ENCODE measurements at places on chromosomes 1 and 21.

- DNase-seq: no peak
Measured at GRCh38 chr1:239011382-239011781, 375.0 kb upstream of the CHRM3 start.

DNA sequence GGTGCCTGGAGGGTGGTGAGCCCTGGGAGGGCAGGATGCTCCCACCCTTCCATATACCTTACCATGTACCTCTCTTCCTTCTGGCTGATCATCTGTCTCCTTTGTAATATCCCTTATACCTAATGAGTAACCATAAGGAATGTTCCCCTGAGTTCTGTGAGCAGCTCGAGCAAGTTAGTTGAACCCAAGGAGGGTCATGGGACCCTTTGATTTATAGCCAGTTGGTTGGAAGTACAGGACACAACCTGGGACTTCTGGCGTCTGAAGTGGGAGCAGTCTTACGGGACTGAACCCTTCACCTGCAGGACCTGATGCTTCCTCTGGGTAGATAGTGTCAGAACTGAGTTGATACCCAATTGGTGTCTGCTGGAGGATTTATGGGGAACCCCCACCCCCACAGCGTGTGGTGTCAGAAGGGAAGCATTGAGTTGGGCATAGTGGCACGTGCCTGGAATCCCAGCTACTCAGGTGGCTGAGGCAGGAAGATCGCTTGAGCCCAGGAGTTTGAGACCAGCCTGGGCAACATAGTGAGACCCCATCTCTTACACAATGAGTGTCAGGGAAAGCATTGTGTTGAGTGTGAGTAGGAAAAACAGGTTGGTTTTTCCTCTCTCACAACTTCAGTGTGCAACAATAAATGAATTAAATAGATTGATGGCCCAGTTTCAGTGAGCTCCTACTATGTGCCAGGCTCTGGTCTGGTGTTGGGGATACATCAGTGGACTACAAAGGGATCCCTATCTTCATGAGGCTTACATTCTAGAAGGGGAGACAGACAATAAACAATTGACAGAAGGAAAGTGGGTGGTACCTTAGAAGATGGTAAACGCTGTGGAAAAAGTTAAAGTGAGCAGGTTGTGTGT, 16.0 kb downstream of the DNAJC16 start:
- no peak for DNase-seq

- no peak for DNase-seq
Measured at GRCh38 chr1:64555947-64556346, 86.0 kb downstream of the CACHD1 start.

DNA sequence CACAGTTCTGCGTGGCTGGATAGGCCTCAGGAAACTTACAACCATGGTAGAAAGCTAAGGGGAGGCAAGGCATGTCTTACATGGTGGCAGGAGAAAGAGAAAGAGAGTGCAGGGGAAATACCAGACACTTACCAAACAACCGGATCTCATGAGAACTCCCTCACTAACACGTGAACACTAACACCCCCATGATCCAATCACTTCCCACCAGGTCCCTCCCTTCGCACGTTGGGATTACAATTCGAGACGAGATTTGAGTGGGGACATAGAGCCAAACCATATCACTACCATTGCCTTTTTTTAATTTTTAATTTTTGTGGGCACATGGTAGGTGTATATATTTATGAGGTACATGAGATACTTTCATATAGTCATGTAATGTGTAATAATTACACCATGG, 23.8 kb upstream of the PPP1R8 start:
- DNase-seq: no peak

DNA sequence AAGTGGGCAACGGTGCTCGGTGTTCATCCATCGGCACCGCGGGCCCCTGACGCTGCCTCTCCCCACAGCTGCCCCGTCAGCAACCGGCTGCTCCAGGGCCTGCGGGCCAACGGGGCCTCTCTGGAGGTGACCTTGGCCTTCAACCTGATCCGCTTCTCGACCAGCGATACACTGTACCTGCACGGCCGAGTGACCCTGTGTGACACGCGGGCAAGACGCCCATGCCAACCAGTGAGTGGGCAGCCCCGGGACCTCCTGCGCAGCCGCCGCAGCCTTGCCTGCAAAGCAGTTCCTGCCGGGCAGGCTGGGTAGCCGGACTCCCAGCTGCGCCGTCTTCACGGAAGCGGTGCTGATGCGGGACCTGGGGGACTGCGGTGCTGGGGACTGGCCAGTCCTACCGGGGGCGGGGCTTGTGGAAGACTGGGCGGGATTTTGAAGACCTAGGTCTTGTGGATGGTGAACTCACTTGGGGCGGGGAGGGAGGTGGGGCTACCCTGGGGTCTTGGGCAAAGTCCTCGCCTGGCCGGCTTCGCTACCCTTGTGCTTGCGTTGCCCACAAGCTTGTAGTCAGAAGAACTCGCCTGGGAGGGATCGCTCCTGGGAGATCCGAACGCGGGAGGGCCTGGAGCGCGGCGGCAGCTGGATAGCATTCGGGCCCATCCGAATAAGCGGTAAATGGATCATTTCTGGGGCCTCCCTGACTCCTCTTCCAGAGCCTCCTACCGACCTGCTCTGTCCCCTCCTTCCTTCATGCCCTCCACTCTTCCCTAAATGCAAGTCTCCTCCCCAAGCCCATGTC, 8.8 kb upstream of the CEP85 start:
- no peak for DNase-seq

- DNase-seq: no peak
Measured at GRCh38 chr1:20137055-20137454, 2.1 kb upstream of the PLA2G2F start.

DNA sequence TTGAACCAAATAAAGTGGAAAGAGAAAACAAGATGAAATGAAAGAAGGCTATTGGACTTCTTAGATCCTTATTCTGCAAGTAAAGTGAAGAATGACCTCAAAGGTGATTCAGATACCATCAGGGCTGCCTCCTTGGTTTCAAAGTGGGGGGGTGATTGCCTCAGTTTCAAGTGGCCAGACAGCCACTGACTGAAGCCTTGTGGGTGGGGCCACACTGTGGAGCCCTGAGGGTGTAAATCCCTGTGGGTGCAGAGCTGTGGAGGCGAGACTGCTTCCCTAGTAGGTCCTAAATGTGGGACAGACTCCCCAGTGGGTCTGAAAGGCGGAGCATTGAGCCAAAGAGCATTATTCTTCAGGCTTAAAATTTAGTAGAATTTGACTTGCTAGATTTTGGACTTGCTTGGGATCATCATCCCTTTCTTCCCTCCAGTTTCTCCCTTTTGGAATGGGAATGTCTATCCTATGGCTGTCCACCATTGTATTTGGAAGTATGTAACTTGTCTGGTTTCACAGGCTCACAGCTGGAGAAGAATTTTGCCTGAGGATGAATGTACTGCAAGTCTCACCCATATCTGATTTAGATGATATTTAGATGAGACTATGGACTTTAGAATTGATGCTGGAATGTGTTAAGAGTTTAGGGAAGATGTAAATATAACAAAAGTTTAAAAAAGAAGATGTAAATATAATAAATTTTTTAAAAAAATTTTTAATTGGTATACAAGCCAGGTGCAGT, 71.6 kb upstream of the SOX13 start:
- no peak for DNase-seq

GRCh38 chr1:181704546-181704945, 221.2 kb downstream of the CACNA1E start:
- no peak for DNase-seq

DNA sequence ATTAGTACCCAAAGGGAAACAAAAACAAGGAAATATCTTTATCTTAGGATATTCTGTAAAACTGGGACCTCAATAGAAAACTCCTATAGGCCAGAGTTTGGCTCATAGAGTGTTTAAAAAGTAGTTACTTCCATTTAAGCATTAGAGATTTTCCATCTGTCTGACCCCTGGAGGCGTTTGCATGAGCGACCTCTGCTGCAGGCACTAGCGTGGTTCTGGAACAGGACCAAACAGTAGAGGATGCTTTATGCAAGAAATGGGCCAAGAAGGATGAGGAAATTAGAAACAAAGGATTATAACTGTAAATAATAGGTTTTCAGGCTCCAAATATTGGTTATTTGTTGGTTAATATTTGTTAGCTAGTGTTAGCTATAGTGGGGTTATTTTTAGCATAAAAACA, 5.7 kb downstream of the ZBTB40 start:
- no peak for DNase-seq

DNA sequence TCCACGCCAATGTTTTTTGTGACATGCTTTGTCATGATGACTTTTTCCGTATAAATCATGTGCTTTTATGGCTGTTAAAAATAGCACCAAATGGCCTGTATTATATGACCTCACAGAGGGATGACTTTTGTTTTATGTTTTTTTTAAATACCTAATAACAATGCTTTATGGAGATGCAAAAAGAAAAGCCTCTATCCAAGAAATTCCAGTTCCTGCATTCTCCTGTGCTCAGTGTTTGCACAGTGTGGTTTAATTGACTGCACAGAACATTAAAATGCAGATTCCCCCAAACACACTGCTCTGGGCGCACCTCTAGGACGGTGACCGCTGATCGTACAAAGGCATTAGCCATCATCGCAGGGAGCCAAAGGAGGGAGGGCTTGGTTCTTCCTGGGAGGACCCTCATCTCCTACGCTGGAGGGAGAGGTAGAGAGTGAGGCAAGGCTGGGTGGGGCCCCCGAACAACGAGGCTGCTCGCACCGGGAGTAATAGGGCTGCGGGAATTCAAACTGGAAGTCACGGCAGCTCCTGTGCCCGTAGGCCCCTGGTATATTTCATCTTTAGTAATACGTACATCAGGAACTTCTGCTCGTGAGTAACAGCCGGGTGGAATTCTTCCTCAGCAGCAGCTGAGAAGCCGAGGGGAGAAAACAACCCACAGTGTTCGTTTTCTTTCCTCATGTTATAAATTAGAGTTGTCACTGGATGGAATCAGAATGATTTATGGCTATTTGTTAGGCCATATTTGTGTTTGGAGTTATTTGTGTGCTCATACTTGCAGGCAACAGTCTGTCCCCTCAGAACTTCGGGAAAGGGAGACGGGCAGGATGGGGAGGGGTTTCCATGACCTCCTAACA, 465.6 kb downstream of the CAMTA1 start:
- no peak for DNase-seq

- DNase-seq: no peak
Measured at GRCh38 chr1:185734929-185735700, 924 bp downstream of the HMCN1 start.

GRCh38 chr1:94819945-94820746, at the start of gene SLC44A3:
SLC44A3 (plus strand) TSS chr1:94820357; CDS start chr1:94820452, 95 bp downstream.
- no peak for DNase-seq

DNA sequence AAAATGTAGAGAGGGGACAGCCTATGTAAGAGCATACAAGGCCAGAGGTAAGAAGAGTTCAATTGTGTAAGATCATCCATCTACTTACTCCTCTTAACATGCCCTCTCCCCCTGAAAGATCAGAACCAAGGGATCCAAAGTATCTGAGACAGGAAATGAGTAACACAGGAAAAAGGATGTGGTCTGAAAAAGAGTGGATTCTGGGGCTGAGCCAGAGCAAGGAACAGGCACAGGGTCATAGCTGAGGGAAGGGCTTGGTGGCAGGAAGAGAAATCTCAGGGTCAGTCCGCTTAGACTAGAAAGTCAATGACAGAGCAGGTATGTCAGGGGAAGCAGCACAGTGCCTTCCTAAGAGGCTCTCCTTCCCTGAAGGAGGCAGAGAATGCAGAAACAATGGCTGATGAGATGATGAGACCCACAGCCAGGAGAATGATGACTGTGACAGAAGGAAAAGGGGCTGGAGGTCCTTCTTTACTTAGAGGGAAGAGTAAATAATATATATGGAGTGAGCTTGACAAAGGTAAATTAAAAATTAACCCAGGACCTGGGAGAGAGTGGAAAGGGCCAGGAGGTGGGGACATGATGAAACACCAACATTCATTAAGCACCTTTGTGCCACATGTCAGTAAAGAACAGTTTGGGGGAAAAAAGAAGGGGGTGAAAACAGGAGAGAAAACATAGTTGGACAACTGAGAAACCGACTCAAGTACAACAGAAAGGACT, 26.2 kb upstream of the A3GALT2 start:
- no peak for DNase-seq

Measured in stimulated activated CD4-positive, alpha-beta T cell treated with anti-CD3 and anti-CD28 coated beads, Interleukin-15, amount 100 ng/mL, for 1 hour (primary cell).